SW480 (cell line): ENCODE measurements at places on chromosomes 7 and 10.

- DNase-seq = no peak
Observed at GRCh38 chr7:128743112-128743772, 4.1 kb downstream of the CALU start.

- no peak for DNase-seq
Observed at GRCh38 chr10:113646336-113647201, 17.3 kb downstream of the NRAP start.

DNA sequence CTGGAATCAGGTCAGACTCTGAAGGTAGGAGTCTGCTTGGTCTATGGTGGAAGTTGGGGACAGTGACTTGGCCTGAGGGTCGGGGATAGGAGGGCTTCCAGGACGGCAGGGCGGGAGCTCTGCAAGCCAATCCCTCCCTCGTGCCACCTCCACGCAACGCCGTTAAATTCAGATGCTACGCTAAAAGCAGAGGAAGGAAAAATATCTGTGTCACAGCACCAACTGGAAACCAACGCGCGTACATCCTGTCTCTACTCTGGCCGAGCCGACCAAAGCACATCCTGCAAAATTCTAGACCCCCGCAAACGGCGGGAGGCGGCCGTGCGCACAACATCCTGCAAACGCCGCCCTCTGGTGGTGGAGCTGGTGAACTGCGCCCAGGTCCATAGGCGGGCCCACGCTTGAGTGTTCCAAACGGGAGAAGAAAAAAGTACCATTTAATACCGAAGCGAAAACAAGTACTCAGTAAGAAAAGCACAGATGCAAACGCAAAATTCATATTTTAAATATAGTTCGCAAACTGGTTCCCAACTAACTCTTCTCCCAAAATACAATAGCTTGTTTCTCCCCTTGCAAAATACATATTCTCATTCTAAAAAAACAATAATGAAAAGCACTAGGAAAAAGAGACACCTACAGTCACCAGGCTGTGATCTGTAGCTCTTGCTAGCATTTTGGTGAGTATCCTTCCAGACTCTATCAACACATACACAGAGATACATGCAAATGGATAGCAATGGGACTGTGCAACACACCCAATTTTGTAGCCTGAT, 45.7 kb upstream of the HSPA12A start:
- peak; percentile 71 for DNase-seq

GRCh38 chr10:24303522-24304310, 94.8 kb downstream of the KIAA1217 start:
- DNase-seq = no peak

- no peak for DNase-seq
Observed at GRCh38 chr10:22655312-22655981, 58.9 kb downstream of the PIP4K2A start.

GRCh38 chr10:31146491-31147209, 115.0 kb upstream of the ZNF438 start:
- peak; percentile 68 for DNase-seq

- no peak for DNase-seq
Observed at GRCh38 chr10:128400564-128400963, 274.3 kb upstream of the MKI67 start.

- DNase-seq = peak; percentile 57
Observed at GRCh38 chr10:80324086-80324485, 32.5 kb downstream of the DYDC1 start.

GRCh38 chr7:105990141-105990540, 27.1 kb downstream of the CDHR3 start:
- no peak for DNase-seq

DNA sequence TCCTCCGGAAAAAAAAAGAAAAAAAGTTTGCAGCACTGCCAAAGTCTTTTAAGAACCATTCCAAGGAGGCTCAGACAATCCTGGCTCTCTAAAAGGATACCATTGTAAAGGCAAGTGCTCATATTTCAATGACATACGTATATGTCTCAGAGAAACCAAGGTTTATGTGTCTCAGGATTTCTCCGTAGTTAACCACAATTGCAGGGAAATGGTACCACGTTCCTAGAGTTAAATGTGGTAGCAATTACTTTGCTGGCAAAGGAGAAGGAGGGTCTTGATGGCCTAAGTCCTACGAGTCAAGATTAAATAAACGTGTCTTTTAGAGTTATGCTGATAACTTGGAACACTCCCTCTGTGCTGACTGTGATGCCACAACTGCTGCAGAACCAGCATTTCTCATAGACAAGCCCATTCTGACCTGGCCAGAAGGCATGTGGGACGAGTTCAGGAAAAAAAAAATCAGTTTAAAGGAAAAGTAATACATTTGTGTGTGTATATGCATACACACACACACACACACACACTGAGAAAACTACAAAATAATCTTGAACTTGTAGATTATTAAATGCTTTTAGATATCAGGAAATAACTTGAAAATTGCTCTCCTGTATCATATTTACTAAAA, 245.9 kb downstream of the FGFR2 start:
- no peak for DNase-seq

- no peak for DNase-seq
Observed at GRCh38 chr7:156220701-156221100, 408.4 kb upstream of the SHH start.
